ENCODE measurements at places on chromosomes 7 and 10.

DNA sequence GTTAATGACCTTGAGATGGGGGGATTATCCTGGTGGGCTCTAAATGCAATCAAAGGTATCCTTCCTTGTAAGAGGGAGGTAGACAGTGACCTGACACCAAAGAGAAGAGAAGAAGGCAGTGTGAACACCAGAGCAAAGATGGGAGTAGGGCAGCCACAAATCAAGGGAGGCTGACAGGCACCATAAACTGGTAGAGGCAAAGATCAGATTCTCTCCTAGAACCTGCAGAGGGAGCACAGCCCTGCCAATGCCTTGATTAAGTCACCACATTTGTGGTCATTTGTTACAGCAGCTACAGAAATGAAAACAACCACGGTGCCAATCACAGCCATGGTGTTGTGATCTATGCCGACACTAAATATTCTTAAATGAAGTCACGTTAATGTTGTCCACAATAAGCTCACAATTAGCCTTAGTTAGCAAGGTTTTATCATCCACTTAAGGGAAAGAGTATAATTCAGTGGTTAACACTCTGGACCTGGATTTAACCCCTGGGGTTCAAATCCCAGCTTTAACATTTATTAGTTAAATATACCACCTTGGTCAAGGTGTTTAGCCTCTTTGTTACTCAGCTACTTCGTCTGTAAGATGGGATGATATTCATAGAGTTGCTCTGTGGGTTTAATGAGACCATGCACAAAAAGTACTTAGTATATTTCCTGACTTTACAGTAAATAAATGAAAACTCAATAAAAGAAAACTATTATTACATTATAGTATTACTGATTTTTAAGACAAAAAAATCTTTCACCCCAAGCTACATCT lies 70.8 kb downstream of the SGMS1 start:
- no peak for DNase-seq

DNA sequence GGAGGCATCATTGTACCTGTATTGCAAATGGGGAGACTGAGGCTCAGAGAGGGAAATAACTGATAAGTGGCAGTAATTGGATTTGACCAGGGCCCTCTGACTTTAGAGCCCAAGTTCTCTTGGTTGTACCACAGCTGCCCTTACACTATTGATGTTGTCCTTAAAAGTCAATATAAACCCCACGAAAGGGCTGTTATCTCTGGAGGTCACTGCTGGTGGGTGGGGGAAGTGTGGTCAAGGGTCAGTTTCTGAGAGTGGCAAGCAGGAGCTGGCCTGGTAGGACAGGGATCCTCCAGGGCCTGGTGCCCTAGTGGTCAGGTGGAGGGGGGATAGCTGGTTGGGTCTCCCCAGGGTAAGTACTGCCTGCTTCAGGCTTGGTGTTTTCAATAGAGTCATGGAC lies 44.2 kb upstream of the AQP1 start:
- no peak for DNase-seq

GRCh38 chr7:152435384-152436110 lies at the start of gene KMT2C:
Gene KMT2C (minus strand): TSS chr7:152436003. CDS start chr7:152435786, 217 bp downstream.
- peak; percentile 30 for DNase-seq

- DNase-seq = no peak
Measured at GRCh38 chr7:132503415-132503814, 72.9 kb downstream of the PLXNA4 start.

DNA sequence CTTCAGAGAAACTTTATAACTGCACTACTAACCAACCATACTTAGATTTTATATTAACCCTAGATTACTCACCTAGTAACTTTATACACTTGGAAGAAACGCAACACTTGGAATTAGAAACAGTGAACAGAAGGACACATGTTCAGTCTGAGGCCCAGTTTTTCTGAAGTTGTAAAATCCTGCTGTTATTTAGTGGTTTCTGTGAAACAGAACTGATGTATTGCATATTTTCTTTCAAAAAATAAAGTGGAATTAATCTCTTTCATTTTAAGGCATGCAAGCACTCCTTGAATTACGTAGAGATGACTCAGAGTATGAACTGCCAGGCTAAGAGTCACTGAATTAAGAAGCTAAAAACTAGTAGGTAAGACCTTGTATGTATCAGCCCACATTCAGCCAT lies 215.8 kb downstream of the SKAP2 start:
- peak; percentile 72 for DNase-seq

- DNase-seq = no peak
Measured at GRCh38 chr7:123805287-123805686, 39.7 kb upstream of the HYAL4 start.

GRCh38 chr7:105636982-105637381 lies 55.7 kb upstream of the EFCAB10 start:
- no peak for DNase-seq

- DNase-seq = no peak
Measured at GRCh38 chr10:53765311-53765710, 992.7 kb upstream of the MBL2 start.

- DNase-seq = no peak
Measured at GRCh38 chr10:97960269-97961056, 70.0 kb downstream of the CRTAC1 start.

GRCh38 chr10:89798092-89798491 lies 96.7 kb downstream of the KIF20B start:
- no peak for DNase-seq

DNA sequence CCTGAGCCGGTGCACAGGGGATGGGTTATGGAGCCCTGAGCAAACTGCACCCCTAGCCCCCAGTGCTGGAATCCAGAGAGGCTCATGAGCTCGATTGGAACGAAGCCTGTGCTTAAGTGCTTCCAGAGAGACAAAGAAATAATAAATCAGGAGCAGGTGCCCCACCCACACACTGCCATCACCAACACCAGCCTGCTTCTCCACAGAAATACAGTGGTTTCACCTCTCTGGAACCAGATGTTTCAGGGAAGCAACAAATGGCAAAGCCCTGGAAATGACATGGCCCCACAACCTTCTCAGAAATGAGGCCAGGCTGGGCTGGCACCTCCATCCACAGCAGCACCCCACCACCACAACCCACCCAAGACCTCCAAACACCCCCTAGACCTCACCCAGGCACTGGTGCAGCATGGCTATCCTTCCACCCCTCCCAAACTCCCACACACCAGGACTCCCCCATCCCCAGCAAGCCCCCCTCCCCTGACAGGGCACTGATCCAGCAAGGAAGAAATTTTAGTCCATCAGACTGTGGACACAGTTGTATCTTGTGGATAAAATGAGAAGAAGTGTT lies 4.1 kb upstream of the SLC18A3 start:
- no peak for DNase-seq

DNA sequence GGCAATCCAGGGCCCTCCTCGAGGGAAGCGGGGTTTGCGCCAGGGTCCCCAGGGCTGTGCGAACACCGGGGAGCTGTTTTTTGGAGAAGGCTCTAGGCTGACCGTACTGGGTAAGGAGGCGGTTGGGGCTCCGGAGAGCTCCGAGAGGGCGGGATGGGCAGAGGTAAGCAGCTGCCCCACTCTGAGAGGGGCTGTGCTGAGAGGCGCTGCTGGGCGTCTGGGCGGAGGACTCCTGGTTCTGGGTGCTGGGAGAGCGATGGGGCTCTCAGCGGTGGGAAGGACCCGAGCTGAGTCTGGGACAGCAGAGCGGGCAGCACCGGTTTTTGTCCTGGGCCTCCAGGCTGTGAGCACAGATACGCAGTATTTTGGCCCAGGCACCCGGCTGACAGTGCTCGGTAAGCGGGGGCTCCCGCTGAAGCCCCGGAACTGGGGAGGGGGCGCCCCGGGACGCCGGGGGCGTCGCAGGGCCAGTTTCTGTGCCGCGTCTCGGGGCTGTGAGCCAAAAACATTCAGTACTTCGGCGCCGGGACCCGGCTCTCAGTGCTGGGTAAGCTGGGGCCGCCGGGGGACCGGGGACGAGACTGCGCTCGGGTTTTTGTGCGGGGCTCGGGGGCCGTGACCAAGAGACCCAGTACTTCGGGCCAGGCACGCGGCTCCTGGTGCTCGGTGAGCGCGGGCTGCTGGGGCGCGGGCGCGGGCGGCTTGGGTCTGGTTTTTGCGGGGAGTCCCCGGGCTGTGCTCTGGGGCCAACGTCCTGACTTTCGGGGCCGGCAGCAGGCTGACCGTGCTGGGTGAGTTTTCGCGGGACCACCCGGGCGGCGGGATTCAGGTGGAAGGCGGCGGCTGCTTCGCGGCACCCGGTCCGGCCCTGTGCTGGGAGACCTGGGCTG lies 26.0 kb downstream of the PRSS2 start:
- no peak for DNase-seq

GRCh38 chr10:114874827-114875411 lies 53.3 kb downstream of the FHIP2A start:
- DNase-seq = no peak

GRCh38 chr10:63798599-63799498 lies 277.6 kb downstream of the REEP3 start:
- DNase-seq = peak; percentile 39

DNA sequence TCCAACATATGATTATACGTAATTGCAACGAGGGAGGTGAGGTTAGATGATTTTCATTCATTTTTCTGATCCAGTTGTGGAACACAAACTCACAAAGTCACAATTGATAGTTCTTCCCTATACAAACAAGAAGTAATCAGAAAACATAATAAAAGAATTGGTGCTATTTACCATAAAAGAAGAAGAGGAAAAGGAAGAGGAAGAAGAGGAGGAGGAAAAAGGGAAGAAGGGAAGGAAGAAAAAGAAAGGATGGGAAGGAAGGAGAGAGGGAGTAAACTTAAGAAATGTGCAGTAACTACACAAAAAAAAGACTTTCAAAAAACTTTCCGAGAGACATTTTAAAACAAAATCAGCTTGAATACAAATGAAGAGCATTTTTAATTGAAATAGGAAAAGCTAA lies 65.0 kb downstream of the CCDC71L start:
- DNase-seq = no peak

DNA sequence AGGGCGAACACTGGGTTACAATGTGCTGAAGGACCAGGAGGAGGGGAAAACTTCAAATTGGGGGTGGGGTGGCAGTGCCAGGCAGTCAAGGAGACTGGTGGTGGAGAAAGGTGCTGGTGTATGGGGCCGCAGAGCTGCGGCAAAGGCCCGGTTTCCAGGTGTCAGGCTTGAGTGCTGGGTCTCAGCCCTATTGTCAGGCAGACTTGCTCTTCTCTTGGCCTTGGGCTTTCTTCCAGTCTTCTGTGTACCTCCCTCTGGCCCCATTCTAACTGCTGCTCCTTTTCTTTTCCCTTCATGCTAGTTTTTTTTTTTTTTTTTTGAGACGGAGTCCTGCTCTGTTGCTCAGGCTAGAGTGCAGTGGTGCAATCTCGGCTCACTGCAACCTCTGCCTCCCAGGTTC lies 51.0 kb downstream of the POLR3A start:
- no peak for DNase-seq

DNA sequence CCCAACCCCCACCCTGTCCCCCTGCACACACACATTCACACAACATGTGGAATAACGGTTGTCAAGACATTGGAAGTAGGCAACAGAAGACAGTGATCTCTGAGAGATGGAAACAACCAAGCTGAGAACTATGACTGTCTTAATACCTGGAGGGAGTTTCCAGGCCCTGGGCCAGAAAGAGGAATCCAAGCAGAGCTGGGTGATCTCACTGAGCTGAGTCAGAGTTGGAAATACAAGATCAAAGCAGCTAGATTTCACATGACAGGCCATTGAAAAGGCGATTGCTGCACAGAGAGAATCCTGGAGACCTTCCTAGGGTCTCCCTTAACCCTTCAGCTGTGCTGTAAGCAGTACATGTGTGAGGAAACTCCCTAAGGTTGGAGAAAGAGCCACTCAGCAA lies 165.8 kb upstream of the PRSS1 start:
- peak; percentile 87 for DNase-seq

DNA sequence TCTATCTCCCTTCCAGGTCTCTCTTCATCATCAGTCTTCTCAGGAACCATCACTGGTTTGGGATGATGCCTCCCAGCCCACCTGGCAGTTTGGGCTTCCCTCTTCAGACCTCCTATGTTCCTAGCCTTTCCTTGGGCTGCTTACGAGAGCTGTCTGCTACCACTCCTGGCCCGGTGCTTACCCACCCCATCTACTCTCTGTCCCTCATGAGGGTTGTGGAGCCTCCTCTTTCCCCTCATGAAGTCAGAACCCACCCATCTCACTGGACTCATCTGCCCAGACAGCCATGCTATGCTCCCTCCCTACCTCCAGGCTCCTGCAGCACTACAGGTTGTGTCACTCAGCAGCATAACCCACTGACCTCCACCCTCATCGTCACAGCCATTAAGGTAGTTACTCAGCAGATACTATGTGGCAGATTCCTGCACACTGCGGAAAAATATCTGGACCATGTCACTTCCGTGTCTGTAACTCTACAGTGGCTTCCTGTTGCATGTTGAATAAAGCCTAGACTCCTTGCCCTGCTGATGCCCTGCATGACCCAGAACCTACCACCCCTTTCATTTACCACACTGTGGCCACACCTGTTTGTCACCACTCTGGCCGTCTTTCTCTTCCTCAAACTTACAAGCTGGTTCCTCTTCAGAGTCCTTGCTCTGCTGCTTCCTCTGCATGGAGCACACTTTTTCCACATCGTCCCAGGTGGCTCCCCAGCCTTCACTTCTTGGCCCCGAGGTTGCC lies 2.0 kb downstream of the DBNL start:
- no peak for DNase-seq

DNA sequence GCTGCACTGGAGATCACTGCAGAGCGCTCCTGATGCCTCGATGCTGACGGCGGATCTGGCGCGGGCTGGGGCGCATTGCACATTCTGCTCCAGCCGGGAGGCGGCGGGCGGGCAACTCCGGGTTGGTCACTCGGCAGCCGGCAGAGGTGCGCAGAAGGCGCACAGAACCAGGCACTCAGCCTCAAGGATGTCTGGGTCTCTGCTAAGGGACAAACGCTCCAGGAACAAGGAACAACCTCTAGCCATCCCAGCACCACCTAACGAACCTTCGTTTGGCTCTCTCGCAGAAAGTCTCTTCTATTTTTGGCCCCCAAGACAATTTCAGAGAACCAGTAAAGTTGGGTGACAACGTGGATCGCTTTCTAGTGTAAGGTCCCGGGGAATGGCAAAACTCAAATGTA lies 254.6 kb downstream of the OTUD1 start:
- no peak for DNase-seq

- DNase-seq = no peak
Measured at GRCh38 chr10:6601246-6601805, 21.2 kb upstream of the PRKCQ start.

GRCh38 chr7:54811846-54812254 lies 52.8 kb upstream of the SEC61G start:
- DNase-seq = no peak

GRCh38 chr10:65294329-65294728 lies 1631.5 kb upstream of the LRRTM3 start:
- DNase-seq = no peak

DNA sequence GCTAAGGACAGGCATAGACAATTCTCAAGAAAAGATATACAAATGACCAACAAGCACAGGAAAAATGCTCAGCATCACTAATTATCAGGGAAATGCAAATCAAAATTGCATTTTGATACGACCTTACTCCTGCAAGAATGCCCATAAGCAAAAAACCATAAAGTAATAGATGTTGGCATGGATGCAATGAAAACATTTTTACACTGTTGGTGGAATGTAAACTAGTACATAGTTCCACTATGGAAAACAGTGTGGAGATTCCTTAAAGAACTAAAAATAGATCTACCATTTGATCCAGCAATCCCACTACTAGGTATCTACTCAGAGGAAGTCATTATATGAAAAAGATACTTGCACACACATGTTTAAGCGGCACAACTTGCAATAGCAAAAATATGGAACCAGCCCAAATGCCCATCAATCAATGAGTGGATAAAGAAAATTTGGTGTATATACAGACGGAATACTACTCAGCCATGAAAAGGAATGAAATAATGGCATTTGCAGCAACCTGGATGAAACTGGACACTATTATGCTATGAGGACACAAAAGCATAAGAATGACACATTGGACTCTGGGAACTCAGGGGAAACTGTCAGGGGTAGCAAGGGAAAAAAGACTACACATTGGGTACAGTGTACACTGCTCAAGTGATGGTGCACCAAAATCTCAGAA lies 59.3 kb downstream of the DGKI start:
- no peak for DNase-seq
